Right ventricle myocardium superior (tissue), 1 donor: ENCODE measurements at places on chromosomes 1 and 21. TPM values are rescaled to one million over a fixed set of nuclear protein-coding genes. Genes with fewer than 3 reads are reported as not detected.

DNA sequence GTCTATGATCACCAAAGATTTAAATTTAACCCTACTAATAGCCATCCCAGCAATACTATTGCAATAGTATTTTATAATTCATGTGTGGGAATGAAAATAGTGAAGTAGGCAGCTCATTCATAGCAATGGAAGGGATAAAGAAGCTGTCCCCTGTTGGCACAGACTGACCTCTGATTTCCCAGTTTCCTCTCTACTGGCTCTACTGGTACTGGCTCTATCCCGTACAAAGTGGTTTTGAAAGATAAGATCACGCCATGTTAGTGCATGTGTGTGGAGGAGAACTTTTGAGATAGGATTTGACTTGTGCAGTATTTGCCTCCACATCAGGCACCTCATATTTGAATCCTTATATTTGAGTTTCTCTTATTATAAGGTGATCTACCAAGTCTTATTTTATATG lies 227.3 kb upstream of the ADGRL2 start:
- no peak for DNase-seq

The TNNT2 gene
- 9,128 TPM for total RNA-seq

GRCh38 chr1:172753964-172754363 lies 95.1 kb downstream of the FASLG start:
- no peak for DNase-seq

The SPATA17 gene
- 1.4 TPM for total RNA-seq

GRCh38 chr1:82762829-82763532 lies 962.2 kb downstream of the ADGRL2 start:
- no peak for DNase-seq
